Fibroblast of skin of right biceps (primary cell): ENCODE measurements at places on chromosomes 6 and 20.

- no peak for DNase-seq
Measured at GRCh38 chr6:163944897-163945296, 530.4 kb downstream of the QKI start.

DNA sequence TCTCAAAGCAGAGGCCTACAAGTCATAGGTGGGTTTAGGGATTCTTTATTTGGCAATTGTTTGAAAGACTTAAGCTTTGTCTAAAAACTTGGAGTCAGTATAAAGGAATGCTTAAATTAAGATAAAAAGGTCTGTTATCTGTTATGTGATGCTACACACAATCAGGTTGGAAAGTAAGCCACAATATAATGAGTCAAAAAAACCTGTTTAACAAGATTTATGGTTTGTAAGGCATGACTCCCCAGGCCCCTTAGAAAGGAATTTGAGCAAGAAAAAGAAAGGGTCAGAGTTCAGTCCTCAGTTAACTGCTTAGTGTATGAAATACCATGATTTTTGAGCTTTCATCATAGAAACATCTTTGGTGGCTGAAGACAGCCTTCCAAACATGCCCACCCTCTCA is 66.8 kb upstream of the HMGN3 start:
- DNase-seq: no peak

DNA sequence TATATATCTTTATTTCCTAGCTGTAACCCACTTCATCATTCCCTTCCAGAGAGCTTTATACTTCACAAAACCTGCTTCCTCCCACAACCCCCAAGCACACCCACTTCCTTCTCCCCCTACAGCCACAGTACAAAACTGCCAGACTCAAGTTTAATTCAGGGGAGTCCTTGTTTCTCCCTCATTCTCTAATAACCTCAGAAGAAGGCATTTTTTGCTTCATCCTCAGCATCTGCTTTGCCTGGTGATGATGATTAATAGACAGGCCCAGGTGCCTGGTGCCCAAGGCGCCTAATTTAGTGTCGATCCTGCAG is 414.3 kb downstream of the KIF16B start:
- DNase-seq: no peak

DNA sequence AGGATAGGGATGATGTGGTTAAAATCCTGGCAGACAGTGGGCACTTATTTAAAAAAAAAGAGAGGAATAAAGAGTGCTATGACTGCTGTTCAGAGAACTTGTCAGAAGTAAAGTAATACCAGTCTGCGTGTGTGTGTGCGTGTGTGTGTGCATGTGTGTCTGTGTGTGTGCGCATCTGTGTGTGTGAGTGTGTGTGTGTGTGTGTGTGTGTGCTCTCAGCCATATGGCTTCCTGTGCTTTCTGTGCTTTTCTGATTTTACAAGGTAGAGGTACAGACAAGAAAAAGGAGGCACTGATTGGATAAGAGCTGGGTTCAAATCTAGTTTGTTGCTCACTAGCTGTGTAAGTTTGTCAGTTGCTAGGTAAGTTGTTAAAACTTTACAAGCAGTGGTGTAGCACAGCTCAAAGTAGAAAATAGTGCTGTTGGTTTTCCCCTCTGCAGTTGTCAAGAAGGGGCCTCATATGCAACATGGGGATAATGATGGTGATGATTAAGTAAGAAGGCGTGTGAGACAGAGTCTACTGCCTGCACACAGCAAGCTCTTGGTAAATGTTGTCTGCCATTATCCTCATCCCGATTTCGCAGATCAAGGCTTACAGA is 155.3 kb upstream of the ZNF217 start:
- peak; percentile 90 for DNase-seq

DNA sequence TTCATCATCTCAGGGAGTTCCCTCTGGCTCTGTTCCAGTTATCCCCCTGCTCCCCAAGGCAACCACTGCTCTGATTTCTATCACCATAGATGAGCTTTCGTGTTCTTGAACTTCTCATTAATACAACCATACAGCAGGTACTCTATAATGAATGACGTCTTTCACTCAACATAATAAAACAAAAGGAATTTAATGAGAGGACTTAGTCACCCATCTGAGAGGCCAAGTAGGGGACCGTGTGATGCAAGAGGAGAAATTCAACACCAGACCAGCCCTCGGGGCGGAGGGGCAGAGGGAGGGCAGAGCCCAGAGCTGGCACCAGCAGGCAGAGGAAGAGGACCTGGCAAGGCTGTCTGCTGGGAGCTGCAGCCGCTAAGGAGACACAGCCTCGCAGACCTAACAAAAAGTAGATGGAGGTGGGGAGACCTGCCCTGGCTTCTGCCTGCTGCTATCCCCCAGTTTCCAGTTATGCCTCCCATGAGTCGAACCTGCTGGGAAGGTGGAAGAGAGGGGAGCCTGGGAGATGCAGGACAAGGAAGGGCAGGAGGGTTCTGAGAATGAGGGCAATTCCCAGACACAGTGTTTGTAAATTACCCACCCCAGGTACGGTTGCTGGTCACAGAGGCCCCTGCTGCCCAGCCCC is 13.8 kb downstream of the CCN5 start:
- peak; percentile 90 for DNase-seq
